ENCODE measurements at places on chromosomes 12 and 14.

DNA sequence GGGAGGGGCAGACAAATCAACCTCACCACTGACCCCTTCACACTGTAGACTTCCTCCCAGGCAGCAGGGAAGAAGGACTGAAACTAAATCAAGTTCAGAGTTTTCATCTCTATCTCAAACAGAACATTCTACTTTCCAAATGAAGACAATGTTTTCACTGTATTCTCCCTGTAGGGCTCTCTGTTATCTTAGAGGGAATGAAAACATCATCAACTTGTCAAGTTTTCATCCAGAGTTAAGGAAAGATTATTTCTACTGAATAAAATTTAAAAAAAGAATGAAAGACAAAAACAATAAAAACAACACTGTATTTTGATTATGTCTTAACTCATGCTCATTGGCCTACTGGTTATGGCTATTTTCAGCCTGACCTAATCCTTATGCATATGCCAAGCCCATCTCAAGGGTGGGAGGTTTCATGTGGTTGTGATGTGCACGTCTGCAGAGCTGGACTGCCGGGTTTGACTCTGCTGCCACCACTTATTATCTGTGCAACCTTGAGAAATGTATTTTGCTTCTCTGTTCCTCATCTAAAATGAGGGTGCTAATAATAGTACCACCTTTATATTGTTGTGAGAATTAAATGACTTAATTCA, 152.0 kb upstream of the AVPR1A start:
- DNase-seq: no peak

- no peak for DNase-seq
These were observed 18.4 kb upstream of the FOS start for GRCh38 chr14:75260025-75260763.

DNA sequence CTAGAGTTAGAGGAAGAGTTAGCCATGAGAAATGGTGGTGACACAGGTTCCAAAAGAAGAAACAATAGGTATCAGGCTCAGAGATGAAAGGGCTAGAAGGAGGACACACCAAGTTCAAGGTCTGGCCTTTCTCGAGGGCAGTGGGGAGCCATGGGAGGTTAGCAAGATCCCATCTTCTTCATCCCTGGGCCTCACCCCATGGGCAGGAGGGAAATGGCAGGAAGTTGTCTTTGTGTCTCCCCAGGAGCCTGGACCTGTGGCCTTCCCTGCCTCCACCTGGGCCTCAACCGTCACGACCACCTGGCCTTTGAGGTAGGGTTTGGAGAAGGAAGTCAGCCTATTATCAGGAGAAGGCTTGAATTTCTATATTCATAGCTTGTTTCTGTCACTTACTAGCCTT, 5.8 kb upstream of the AQP2 start:
- DNase-seq: no peak

- no peak for DNase-seq
These were observed 59.5 kb upstream of the CAPRIN2 start for GRCh38 chr12:30814295-30814655.

DNA sequence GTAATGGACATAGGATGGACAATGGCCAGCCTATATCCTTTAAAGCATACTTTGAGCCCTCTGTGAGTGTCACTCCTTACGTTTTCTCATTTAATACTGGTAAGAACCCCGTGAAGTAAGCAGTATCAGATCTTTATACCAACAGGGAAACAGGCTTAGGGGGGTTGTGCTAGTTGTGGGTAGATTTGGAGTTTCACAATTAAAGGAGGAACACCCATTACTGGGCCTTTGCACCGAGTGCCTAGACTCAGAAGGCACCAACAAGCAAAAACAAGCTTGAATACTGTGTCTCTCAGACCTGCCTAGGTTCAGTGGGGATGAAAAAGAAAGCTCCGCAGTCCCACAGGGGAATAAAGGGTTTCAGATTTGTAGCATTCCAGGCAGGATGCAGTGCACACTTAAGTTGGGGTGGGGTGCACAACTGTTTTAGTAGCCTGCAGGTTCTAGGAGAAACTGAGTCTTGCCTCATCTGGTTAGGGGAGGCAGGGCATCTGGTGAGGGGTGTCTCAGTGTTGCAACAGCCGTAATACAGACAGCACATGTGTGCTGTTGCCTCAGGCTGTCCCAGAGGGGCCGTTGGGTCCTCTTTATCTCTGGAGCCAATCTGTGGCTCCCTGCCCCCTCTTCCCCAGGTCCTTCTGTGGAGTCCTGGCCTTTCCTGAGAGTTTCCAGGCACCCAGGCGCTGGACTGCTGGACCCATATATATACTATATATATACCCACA, 51.2 kb downstream of the IRAK3 start:
- DNase-seq: no peak

DNA sequence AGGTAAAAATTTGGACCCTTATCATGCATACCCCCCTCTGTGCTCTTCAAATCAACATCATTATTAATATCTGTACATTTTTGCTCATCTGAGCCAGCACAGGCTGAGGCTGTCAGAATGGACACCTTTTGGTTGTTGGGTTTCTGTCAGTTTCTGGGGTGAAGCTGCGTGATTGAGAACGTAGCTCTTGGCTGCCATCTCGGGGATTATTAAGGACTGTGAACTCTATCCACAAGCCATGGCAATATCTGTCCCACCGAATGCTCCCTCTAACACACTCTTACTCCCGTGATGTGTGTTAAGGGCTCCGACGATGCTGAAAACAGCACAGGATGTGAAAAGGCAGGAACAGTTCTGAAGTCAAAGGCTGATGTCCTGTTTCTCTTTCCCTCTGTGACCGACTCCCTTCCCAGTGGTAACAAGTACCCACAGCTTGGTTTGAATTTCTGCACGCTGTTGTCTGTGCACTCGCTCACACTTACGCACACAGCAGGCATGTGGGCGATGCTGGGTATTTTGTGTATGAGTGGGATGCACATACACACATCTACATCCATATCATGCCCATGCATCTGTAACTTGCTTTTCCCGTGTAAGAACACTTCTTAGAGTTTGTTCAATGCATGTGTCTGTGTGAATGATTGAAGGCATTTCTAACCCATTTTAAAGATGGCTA, 405.6 kb downstream of the TMEM121 start:
- DNase-seq: no peak

- no peak for DNase-seq
These were observed 19.4 kb upstream of the PTGDR start for GRCh38 chr14:52248057-52248456.

DNA sequence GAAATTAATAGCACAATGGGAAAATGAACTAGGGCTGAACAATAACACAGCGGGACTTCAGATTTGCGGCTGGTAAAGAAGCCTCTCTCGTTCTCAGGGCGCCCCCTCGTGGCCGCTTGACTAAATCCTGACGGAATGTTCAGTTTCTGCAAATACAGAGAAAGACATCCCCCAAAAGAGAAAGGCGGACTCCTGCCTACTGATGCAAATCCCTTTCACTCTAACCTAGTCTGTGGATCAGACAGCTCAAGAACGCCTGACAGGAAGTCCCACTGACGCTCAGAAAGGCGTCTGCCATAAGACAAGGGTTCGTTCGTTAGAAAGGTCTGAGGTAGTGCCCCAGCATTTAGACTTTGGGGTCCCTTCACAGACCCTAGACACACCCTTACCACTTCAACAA, 2.5 kb downstream of the NUAK1 start:
- DNase-seq: no peak

DNA sequence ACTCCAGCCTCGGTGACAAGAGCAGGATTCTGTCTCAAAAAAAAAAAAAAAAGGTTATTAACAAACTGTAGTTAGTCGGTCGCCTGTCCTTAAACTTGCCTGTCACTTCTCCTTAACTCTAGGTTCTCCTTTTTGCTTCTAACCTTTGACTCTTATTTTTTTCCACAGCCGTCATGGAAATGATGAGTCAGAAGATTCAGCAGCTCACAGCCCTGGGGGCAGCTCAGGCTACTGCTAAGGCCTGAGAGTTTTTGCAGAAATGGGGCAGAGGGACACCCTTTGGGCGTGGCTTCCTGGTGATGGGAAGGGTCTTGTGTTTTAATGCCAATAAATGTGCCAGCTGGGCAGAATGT, 418 bp upstream of the MYG1 start:
- DNase-seq: no peak

- DNase-seq: no peak
These were observed 2.7 kb downstream of the ARID2 start for GRCh38 chr12:45732250-45732649.

GRCh38 chr12:85683051-85683450, 153.2 kb downstream of the RASSF9 start:
- DNase-seq: no peak

DNA sequence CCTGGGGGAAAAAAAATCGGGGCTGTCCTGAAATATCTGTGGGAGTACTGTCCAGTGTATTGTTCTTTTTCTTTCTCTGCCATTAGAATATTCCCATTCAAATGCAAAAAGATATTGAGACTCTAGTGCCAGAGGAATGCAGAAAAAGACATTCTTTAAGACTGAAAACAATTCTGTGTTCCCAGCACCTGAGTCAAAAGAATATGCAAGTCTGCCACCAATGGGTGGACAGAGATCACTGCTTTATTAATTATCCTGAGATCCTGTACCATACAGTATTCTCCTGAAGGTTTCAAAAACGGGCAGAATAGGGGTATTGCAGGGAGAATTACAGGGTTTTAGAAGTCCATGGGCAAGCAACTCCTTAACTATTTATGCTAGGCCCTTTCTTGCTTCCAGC, 361.8 kb downstream of the C12orf50 start:
- DNase-seq: no peak

- peak; percentile 20 for DNase-seq
These were observed 9.7 kb upstream of the WSCD2 start for GRCh38 chr12:108119126-108119973.

GRCh38 chr12:108181095-108181454, 52.0 kb downstream of the WSCD2 start:
- DNase-seq: no peak

GRCh38 chr14:95264271-95264973, 55.3 kb downstream of the CLMN start:
- DNase-seq: no peak

DNA sequence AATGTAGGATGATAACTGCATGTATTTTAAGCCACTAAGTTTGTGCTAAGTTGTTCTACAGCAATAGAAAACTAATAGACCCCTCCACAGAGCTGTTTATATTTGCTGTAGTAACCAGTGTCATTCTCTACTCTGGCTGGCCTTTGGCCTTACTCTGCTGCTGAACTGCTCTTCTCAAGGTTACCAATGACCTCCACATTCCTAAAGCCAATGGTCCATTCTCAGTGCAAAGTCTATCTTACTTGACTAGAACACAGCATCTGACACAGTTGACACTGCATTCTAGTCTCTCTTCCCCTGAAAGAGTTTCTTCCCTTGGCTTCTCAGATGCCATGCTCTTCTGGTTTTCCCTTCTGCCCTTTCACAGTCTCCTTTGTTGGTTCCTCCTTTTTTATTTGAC, 154.8 kb upstream of the CRY1 start:
- no peak for DNase-seq

DNA sequence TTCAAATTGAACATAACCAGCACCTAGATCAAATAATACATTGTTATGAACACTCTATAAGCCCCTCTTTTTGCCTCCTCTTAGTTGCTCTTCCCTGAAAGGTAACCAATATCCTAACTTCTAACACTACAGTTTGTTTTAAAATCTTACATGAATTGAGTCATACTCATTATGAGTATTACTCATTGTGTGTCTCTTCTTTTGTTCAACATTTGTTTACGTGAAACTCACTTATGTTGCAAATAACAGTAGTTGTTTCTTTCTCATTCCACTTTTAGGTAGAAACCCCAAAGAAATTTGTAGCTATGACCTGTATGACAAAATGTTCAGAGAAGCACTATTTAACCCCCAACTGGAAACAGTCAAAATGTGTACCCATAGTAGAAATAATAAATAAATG, 6.6 kb downstream of the LRRC9 start:
- DNase-seq: no peak

GRCh38 chr14:101359221-101360053, 201.9 kb upstream of the DIO3 start:
- no peak for DNase-seq
